ENCODE measurements at places on chromosomes 6 and 20.
A peak's percentile ranks its signal among the peaks of the same experiment; 100 is the strongest.

GRCh38 chr6:73802366-73802765, 106.4 kb downstream of the CD109 start:
- no peak for DNase-seq

DNA sequence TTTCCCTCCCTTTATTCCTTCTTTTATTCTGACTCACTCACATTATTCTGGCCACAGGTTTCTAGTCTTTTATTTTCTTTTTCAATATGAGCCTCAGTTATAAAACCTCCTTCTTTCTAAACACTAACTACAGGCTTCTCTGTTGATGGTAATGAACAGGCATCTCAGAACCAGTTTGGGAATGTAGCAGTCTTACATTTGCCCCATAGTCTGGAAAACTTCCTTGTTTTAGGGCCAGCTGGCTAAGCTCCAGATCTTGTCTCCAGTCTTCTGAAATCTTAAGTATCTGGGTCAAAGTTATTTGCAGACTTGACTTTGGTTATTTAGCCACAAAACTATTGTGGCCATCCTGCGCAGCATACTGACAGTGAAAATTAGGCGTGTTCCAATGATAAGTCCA, 97.0 kb upstream of the MAN1A1 start:
- no peak for DNase-seq

DNA sequence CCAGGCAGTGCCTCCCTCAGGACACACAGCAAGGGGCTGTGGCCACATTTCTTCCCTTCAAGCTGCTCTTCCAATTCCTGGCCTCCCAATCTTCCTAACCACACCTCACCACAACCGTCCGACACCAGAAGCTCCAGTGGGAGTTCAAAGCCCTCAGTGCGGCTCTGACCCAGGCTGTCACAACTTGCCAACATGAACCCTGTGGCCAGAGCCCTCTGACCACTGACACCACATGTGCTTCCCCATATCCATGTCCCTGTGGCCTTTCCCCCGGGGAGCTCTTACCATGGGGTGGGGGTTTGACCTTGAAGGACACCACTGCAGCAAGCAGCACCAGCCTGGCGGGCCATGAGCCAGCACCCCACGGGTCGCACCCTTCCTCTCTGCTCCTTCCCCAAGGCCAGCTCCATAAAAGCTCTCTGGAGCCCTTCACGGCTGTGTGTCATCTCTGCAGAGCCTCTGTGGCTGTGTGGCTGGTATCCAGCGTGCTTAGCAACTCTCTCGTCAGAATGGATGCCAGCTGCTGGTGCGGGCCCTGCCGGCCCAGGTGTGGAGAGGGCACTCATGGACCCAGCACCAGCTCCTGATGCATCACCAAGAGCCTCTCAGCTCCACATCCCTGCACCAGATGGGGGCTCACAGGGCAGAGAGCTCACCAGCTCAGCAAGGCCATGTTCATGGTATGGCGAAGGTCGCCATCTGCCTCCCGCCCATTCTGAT, 106.1 kb downstream of the PSMB1 start:
- DNase-seq, result no peak

DNA sequence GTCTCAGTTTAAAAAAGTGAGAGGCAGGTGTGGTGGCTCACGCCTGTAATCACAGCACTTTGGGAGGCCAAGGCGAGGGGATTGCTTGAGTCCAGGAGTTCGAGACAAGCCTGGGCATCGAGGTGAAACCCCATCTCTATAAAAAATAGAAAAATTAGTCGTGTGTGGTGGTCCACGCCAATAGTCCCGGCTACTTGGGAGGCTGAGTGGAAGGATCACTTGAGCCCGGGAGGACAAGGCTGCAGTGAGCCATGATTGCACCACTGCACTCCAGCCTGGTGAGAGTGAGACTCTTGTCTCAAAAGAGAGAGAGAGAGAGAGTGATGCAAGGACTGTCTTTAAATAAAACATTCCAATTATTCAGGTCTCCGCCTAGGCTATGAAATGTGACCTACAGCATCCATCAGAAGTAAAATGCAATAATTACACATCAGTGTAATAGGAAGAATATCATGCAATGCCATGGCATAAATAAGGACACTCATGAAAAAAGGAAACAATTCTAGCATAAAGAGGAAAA, 81.5 kb downstream of the SH3BGRL2 start:
- DNase-seq, result no peak

DNA sequence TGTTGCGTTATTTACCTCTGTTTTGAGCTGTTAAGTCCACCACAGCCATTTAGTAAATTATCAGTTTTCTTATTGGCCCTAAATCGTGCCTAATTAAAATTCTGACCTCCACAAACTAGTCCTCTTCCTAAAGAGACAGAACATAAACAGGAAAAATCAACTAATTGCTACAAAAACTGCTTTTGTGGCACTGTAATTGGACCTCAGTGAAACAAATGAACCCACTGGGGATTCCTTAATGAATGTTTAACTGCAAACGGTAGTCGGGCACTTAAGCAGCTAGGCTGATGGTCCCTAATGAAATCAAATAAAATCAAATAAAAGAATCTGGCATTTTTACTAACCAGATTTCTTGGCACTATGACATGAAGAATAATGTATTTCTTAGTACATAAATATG, 513.4 kb upstream of the SLC35B3 start:
- DNase-seq, result no peak

GRCh38 chr6:74250161-74250818, 554.3 kb downstream of the CD109 start:
- no peak for DNase-seq

DNA sequence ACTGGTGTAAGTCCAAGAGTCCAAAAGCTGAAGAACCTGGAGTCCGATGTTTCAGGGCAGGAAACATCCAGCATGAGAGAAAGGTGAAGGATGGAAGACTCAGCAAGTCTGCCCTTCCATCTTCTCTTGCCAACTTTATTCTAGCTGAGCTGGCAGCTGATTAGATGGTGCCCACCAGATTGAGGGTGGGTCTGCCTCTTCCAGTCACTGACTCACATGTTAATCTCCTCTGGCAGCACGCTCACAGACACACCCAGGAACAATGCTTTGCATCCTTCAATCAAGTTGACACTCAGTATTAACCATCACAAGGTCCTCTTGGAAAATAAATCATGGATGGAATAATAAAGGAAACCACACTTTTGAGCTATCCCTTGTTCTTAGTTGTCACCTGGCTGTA, 121.2 kb downstream of the MAP3K7 start:
- DNase-seq, result no peak

- peak; percentile 60 for DNase-seq
These were observed 622 bp downstream of the GPANK1 start for GRCh38 chr6:31663961-31664789.

DNA sequence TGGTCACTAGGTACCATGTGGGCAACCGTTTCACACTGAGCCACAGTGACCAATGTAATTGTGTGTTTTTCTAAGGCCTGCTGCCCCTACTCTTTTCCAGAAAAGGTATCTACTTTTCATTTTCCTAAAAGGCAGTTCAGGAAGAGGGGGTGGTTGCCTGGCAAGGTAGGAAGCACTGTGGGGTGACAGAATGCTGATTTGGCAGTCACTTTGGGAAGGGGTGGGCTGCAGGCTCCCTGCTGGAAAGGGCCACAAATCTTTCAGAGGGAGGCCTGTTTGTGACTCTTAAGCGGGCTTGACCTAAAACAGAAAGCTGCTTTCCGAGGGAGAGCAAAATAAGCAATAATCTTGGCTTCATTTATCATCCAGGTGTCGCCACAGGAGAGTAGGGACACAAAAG, 5.2 kb upstream of the NNAT start:
- no peak for DNase-seq

GRCh38 chr6:53686355-53686940, 20.9 kb upstream of the KLHL31 start:
- no peak for DNase-seq

DNA sequence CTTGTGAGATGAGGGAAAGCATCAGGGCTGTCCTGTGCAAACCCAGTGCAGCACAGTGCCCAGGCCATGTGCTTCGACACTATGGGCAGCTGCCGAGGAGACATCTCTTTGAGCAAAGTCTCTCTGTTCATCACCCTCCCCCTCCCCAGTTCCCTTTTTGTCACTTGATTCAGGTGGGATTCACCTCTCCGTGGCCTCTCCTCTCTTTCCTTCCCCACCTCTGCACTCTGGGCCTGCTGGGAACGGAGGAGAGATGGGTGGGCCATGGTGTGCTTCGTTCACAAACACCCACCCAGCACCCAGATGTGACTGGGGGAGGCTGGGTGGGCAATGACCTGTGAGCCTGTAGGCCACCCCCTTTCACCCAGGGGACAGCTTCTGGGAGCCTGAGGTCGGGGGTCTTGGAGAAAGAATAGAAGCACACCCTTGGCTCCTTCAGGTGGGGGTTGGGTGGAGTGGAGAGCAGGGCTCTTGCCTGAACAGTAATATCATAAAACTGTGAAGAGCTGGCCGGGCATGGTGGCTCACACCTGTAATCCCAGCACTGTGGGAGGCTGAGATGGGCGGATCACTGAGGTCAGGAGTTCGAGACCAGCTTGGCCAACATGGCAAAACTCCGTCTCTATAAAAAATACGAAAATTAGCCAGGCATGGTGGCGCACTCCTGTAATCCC, 33.5 kb upstream of the DLGAP4 start:
- DNase-seq, result no peak

DNA sequence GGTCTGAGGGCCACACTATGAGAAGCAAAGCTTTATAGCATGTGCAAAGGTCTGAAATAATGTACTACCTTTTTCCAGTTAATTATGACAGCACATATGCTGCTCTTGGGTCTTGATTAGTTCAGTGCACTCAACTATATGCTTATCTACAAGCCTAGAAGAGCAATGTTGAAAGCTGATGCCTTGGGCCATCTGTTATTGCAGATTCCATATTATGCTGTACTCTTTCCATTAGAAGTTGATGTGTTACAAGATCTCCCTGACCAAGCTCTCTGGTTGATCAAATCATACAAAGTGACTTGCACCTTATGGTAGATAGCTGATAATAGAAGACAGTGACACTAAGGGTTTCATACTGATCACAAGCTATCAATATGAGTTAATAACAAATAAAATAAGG, 327.3 kb downstream of the FRK start:
- DNase-seq, result no peak

GRCh38 chr6:98644063-98644462, 190.3 kb upstream of the POU3F2 start:
- DNase-seq, result no peak

GRCh38 chr20:10510216-10510615, 75.1 kb downstream of the SLX4IP start:
- DNase-seq, result no peak

- DNase-seq, result peak; percentile 91
These were observed at the start of gene CENPB for GRCh38 chr20:3786665-3787323. TSS of gene CENPB (minus strand) at chr20:3786740. CDS start at chr20:3786483, 257 bp downstream.

- peak; percentile 50 for DNase-seq
These were observed 616 bp downstream of the CHMP4B start for GRCh38 chr20:33811776-33812151.

- no peak for DNase-seq
These were observed 49.2 kb downstream of the SERAC1 start for GRCh38 chr6:158118886-158119285.

GRCh38 chr6:80454197-80454596, 347.7 kb downstream of the BCKDHB start:
- DNase-seq, result no peak

DNA sequence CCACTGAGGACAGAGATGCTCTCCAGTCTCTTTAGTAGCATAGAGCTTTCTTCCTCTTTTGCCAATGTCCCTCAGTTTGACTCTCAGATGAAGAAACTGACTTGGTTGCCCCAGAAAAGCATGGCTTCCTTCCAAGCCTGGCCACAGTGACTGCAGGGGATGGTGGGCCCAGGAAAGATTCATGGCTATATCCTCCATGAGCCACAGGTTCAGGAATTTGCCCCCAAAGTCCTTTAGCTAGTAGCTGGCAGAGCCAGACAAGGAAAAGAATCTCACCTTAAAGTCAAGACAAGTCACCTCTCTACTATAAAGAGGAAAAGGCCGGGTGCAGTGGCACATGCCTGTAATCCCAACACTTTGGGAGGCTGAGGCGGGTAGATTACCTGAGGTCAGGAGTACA, 43.4 kb downstream of the TRAM2 start:
- DNase-seq, result no peak

- no peak for DNase-seq
These were observed 14.7 kb downstream of the SIGLEC1 start for GRCh38 chr20:3697588-3698305.

DNA sequence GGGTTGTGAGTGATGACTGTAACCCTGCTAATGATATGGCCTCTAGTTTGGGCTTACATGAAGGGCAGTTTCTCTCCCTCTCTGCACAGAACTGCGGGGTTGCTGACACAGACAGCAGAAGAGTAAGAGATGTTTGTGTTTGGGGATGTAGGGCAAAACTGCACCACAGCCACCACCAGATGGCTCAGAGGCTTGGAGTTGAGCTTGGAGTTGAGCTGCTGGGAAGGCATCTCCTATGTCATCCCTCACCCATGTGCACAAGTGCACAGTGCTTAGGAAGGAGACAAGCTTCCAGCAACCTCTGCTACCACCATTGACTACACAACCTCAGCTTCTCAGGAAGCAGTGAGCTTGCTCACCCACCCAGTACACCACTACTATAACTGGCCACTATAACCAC, 303.9 kb upstream of the DEFB112 start:
- no peak for DNase-seq

DNA sequence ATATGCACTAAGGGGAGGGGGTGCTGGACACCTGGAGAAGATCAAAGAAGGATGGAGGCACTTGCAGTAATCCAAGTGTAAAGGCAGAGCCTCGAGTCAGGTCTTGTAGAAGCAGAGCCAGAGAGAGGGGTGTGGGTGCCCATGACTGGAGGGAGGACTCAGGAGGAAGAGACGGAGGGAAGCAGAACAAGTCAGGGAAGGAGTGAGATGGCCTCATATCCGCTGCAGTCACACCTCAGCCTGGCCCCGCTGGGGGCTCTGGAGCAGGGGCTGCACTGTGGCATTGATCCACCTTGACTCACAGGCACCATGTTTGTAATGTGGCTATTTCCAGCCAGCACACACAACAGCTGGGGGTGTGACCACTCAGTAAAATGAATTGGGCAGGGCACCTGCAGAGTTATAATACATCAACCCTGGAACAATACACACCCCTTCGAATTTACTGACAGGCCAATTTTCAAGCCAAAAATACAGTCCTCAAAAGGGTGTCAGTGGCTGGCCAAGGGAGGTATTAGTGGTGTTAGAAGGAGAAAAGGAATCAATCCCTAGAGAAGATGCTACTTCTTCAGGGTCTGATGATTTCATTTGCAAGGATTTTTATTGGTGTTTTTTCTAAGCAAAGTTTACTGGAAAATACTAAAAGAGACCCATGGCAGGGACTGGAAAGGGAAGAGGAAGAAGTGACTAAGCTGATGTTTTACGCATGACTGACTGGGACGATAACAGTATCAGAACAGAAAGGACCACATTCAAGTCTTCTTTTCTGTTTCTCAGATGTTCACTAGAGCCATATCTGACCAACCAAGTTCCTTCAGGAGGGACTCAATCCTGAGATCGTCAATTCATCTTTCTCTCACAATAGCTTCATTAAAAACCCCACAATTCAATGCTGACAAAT, 18.9 kb upstream of the NXT1 start:
- DNase-seq, result no peak

- no peak for DNase-seq
These were observed 138.3 kb downstream of the CDC5L start for GRCh38 chr6:44525761-44526351.

- no peak for DNase-seq
These were observed 25.9 kb downstream of the TAF4 start for GRCh38 chr20:62039738-62040137.

- DNase-seq, result no peak
These were observed 520 bp upstream of the RIPOR3 start for GRCh38 chr20:50691573-50692551.

GRCh38 chr20:24755411-24755922, 193.6 kb upstream of the CST7 start:
- DNase-seq, result no peak

GRCh38 chr6:145012039-145012662, 723.2 kb downstream of the EPM2A start:
- no peak for DNase-seq

- DNase-seq, result no peak
These were observed 69.6 kb downstream of the GMDS start for GRCh38 chr6:2175825-2176224.
